ENCODE measurements at places on chromosomes 2 and 18.

GRCh38 chr2:106584304-106584954, 97.3 kb downstream of the CD8B2 start:
- DNase-seq, result no peak

- no peak for DNase-seq
Measured at GRCh38 chr2:12506846-12507245, 209.9 kb upstream of the TRIB2 start.

- no peak for DNase-seq
Measured at GRCh38 chr2:174327021-174327840, 7.5 kb upstream of the SP9 start.

DNA sequence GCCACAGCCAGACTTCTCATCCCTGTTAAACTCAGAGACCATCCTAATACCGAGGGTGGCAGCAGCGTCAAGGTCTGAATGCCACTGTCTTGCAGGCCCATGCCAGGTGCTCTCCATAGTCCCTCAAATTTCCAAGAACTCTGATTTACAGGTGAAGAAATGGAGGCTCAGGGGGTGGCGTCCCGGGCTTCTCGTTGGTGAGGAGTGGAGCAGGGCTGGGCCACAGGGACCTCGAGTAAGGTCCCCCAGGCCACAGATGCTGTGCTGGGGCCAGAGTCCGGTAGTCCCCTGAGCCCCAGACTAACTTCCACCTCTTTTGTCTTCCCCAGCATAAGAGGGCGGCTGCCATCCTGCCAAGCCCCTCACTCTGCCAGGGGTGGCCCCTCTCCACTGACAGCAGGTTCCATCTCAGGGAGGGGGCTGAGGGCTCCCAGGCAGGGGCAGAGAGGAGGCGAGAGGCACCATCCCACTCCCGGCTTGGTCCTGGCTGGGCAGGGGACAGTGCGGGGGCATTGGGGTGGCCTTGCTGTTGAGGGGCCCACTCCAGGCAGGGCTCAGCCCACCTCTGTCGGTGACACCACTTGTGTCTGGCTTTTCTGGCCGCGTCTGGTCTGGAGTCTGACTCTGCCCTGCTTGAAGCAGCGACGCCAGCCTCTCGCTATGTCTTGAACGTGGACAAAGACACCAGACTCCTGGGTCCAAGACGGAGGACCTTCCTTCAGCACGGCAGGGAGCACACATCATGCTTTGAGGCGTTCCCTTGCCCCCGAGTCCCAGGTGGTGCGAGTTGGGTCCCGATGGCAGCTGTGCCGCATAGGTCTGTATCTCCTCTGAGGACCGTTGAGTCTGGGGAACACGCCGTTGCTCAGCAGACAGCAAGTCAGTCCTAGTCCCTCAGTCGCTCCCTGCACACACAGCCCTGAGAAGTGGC, 15.9 kb upstream of the KLHL30 start:
- no peak for DNase-seq

DNA sequence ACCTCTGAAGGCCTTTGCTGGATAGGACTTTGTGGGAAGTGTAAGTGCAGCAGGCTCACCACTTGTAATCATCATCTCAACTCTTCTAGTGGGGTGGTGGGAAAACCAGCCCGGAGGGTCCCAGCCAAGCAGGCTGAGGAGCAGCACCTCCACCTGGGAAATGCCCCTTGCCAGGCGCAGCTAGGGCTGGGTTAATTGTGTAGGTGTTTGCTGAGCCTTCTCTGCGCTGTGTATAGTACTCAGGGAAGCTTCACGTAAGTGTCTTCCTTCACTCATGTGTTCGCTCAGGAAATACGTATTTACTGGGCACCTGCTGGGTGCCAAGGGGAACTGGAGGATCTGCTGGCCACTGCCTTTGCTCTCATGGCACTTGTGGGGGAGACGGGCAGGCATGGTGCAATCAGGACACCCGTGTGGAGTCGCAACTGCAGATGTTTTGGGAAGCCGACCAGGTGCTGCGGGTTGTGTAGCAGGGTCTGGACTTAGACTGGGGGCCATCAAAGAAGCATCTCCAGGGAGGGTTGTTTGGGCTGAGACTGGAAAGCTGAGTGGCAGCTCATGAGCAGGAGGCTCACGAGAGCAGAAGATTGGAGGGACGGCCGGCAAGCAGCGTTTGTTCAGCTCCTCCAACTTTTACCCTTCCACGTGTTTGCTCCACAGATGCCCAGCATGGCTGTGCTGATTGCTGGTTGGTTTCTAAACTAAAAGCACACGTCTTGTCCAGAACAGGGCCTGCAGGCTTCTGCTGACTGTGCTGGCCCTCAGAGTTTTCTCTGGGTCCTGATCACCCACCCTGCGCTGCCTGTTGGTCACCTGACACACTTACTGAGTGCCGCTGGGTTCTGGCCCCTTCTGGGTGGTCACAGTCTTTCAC, 164.6 kb downstream of the LDLRAD4 start:
- DNase-seq, result peak; percentile 22

DNA sequence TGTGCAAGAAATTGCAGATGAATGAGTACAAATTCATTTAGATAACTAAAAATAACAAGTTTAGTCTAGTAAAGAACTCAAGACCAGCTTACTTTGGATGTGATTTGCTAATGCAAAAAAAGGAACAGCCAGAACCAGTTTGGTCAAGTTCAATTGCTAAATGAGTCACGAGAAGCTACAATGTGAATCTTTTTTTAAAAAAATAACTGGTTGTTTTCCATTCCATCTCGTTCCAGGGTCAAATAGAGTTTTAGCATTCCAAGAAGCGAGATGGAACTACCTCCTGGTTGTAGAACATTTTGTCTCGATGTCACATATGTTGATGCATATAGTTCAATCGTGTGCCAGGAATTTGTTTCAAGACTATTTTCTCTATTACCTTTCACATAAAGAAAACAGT, 65.0 kb upstream of the IKZF2 start:
- no peak for DNase-seq

GRCh38 chr2:127118038-127118437, 11.1 kb upstream of the BIN1 start:
- DNase-seq, result no peak

DNA sequence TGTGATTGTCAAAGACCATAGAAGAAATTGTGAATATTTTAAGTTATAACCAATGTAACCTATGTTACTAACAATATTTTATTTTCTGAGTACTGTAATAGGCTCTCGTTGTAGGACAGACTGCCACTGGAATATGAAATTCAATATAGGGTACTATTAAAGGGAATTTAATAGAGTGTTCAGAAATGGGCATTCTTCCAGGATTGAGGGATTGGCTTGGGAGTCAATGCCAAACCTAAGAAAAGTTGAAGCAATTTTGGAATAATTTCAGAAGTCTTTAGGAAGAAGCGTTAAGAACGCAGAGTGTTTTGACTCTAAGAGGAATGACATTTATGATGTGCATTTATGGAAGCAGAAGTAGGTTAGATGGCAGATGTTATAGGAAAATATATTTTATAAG, 79.0 kb downstream of the ACVR2A start:
- no peak for DNase-seq

DNA sequence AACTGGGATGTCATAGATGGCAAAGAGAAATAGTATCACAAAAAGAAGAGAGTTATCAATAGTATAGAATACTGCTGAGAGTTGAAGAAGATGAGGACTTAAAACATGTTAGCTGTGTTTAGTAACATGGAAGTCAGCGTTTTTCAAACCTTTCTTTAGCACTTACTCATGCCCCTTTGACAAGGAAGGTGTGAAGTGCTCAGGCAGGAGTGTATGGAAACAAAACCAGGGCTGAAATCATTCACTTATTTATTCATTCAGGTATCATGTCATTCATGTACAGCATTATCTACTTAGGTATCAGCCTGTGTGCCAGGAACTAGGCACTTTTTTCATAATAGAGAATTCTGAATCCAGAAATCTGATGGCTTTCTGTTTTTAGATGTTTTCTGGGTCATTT, 27.2 kb downstream of the CD28 start:
- DNase-seq, result no peak

DNA sequence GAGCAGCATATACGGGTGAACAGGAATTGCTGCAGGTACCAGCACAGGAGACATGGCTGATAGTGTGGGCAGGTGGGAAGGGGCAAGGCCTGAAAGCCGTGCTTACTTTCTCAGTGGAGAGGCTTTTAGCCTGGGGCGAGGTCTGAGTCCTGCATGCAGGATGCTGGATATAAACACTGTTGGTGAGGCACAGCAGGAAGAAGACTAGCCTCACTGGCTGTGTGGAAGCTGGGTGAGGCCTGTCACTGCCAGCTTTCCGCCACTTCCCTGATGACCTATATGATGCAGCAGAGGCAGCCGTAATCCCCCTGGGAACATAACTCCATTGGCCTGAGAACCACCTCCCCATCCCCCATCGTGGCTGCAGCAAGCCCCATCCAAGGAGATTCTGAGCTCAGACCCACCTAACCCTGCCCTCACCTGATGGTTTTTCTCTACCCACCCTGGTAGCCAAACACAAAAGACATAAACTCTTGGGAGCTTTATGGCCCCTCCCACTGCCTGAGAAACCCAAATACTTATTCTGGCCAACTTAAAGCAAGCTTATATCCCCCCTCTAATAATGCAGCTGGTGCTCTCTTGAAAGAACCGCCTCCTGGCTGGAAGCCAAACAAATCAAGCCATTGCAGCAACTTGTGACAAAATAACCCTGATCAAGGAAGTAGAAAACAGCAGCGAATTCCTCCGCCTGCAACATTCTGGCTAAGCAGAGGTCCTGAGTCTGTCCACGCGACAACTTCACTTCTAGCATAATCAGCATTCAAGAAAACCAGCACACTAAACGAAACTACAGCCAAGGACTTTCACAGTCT, 54.6 kb upstream of the DSC1 start:
- DNase-seq, result no peak

DNA sequence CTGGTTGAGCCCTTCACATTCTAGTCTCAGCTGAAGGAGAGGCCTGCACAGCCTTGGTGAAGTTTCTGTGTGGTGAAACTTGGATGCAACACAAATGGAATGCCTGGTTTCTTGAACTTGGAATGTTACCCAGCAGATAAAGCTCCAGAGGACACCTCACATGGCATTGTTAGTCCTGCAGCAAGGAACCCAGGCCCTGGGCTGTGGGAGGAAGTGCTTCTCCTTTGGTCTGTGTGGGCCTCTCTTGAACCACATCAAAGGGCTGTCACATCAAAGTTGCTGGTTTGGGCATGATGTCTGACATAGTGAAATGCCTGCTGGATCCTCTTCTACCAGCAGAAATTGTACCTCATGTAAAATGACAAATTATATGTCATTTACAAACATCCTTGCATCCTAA, 198.5 kb downstream of the FHOD3 start:
- peak; percentile 15 for DNase-seq

- no peak for DNase-seq
Measured at GRCh38 chr2:122634920-122635319, 879.5 kb downstream of the TSN start.

DNA sequence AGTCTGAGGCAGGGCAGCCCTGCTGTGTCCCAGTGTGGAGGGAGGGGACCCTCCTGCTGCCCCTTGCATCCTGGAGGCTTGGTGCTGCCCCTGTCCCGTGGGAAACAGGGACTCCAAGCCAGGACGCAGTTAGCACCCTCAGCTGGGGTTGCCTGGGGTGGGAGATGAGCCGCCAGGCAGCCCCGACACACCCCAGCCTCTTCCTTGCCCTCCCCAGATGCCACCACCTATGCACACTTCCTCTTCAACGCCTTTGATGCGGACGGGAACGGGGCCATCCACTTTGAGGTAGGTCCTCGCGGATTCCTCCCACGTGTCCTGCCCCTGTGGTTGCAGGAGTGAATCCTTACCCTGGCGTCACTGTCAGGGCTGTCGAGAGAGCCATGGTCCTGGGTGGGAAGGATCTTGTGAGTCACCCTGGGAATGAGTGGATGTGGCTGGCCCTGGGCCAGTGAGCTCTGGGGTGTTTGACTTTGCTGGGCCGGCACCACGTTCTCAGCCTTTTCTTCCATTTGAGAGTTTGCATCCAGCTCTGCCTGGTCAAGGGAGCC, 27.5 kb upstream of the FAHD2A start:
- no peak for DNase-seq

GRCh38 chr2:47095349-47096020, 59.6 kb downstream of the STPG4 start:
- DNase-seq, result no peak

- no peak for DNase-seq
Measured at GRCh38 chr2:54725343-54726099, 2.1 kb downstream of the EML6 start.

- DNase-seq, result no peak
Measured at GRCh38 chr2:67649331-67650261, 252.5 kb downstream of the ETAA1 start.

DNA sequence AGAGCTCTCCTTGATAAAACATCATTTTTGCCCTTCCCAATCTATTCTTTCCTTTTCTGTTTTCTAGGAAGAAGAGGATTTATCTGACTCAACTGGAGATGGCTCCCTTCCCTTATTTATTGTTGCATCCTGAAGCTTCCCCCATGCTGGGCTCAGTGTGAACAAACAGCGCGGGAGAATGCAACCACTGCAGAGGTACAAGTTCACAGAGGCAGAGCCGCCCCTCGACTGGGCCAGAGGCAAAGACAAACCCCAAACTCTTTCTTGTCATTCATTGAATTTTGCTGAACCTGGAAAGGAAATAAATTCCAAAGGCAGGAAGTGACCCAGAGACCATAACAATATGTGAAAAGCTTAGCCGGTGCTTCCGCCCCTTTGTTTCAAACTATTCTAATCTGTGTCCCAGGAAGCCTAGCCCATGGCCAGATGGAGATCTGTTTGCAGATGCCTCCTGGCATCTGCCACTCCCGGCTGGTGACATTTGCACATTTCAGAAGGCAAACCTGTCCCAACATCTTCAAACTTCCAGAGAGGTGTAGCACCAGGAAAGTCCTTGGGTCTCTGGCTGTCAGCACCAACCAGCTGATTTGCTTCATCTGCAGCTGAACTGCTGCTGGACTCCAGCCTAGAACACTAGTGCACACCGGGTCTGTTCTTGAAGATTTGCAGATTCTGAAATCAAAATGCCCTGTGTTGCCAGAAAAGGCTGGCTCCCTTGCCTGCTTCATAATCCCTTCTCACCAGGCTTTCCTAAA, 79.4 kb upstream of the MAP4K3 start:
- DNase-seq, result no peak

DNA sequence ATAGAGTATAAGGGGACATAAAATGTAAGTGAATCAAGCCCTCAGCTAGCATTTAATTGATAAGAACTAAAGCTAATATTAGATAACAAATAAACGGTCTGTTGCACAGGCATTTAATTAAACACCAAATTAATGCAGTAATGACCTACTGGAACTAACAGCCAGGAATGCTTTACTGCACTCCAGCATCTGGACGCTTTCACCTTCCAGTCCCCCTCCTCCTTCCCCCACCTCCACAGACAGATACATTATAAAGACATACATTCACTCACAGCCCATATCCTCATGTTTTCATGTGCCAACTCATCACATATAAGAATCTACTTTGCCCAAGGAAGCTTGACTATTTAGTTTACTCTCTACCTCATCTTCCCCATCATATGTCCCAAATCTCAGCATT, 337.4 kb upstream of the PIK3C3 start:
- DNase-seq, result no peak

DNA sequence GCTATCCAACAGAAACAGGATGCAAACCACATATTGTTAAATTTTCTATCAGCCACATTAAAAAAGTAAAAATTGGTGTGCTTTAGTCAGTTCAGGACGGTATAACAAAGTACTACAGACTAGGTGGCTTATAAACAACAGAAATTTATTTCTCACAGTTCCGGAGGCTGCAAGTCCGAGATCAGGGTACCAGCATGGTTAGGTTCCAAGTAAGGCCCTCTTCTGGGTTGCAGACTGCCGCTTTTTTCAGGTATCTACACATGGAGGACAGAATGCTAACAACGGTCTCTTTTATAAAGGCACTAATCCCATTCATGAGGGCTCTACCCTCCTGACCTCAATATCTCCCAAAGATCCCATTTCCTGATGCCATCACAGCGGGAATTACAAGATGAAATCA, 10.5 kb downstream of the SMAD2 start:
- DNase-seq, result no peak

GRCh38 chr2:239522002-239522739, 121.4 kb upstream of the HDAC4 start:
- no peak for DNase-seq

Measured in activated CD4-positive, alpha-beta memory T cell treated with anti-CD3 and anti-CD28 coated beads for 36 hours (primary cell).